ENCODE measurements at places on chromosomes 11 and 22. TPM values are rescaled to one million over a fixed set of nuclear protein-coding genes. Genes with fewer than 3 reads are reported as not detected.

DNA sequence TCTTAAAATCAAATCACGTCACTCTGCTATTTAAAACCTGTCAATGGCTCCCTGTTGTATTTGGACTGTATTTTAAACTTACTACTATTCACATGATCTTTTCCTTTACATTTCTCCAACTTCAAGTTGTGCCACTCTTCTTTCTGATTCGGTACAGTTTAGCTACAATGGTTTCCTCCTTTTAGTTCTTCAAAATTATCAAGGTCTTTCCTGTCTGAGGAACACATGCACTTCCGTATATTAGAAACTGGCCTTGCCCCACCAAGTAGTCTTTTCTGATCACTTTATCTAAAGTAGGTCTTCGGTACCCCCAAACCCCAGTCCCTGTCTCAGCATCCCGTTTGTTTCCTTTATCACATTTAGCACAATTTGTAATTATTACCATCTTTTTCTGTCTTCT is 81.8 kb downstream of the MTMR3 start:
- no peaks in the 10 kb centered on the region for H3K4me1 ChIP-seq
- no peak for DNase-seq
- H3K27me3 ChIP-seq: no peaks in the 10 kb centered on the region
- H3K36me3 ChIP-seq: no peaks in the 10 kb centered on the region

The TNNT3 gene
- total RNA-seq: 0.71 TPM

DNA sequence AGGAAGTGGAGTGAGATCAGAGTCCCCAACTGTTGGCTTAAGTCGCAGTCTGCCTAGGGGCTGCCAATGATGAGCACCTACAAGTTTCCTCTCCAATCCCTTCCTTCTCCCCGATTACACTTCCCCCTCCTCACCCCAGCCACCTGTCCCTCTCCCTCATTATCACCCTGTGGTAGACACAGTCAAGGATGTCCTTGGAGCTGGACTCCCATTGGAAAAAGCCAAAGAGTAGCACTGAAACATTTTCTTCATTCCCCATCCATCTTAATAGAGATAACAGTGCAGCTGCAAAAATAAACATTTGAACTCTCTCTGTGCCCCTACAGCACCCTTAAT is 146.2 kb downstream of the DBX1 start:
- no peak for DNase-seq
- H3K4me3 ChIP-seq: no peak overlapping the region
- H3K4me1 ChIP-seq: no peaks in the 10 kb centered on the region
- H3K27ac ChIP-seq: no peak overlapping the region
- H3K36me3 ChIP-seq: no peaks in the 10 kb centered on the region

The CCDC73 gene
- not detected for total RNA-seq

The PYGM gene
- 1.7 TPM for total RNA-seq

DNA sequence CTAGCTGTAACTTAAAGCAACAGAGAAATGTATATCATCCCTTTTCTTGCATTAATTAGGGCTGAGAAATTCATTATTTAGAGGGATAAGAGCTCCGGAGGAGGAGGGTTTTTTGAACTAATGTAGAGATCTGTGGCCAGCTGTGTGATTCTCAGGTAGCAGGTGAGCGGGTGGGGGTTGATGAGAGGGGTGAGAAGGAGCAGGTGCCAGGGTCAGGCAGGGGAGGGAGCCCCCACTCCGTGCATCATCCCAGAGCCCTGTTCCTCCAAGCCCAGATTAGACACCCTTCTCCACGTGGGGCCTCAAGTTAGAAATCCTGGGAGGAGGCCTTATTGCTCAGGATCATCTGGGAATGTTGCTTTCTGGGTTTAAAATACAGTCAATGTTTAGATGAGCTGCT is 24.9 kb downstream of the ZBTB16 start:
- DNase-seq: no peak
- no peaks in the 10 kb centered on the region for H3K4me1 ChIP-seq
- H3K27ac ChIP-seq: no peak overlapping the region
- H3K27me3 ChIP-seq: peaks cover 32% of the 10 kb centered on the region
- H3K36me3 ChIP-seq: no peaks in the 10 kb centered on the region
- H3K4me3 ChIP-seq: no peak overlapping the region

The CD3E gene
- total RNA-seq: 0.79 TPM

GRCh38 chr11:94539420-94539819 is 4.3 kb upstream of the FUT4 start:
- peaks cover 8% of the 10 kb centered on the region for H3K4me1 ChIP-seq
- no peak for DNase-seq

The OR5AK2 gene
- total RNA-seq: not detected

DNA sequence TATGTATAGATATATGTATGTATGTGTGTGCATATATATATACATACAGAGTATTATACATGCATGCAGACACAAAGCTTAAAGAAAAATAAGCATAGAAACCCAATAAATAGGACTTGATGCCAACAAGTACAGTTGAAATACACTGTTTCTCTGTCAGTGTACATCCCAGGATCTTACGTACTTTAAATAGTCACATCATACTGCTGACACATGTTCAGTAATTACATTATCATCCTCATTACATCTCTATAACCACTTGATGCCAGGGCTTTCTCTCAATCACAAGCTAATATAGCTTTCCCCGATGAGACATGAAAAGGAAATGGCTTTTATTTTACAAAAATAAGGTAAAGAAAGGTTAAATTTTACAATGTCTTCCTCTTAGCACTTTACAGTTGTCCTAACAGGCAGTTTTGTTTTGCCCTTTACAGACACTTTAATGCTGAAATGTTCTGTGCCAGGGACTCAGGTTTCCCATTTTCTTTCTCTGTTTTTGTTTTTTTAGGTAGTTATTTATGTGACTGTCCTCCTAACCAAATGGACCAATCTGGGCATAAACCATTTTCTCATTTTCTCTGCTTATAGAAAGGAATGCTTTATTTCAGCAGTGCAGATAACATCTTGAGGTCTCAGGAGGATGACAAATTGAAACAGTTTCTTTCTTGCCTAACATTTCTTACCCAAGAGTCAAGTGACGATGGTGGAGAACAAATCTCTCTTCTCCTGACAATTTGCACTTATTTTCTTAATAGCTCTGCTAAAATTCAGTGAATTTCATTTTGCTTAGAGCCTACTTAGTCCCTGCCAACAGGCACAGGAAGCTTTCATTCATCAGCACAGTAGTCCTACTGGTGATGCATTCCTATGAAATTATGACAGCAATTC is 350.2 kb downstream of the TTC28 start:
- H3K27ac ChIP-seq: no peak overlapping the region
- H3K36me3 ChIP-seq: no peaks in the 10 kb centered on the region
- no peak overlapping the region for H3K4me3 ChIP-seq
- no peak for DNase-seq
- H3K27me3 ChIP-seq: peaks cover 71% of the 10 kb centered on the region
- no peaks in the 10 kb centered on the region for H3K4me1 ChIP-seq

The JAML gene
- total RNA-seq: 0.30 TPM

DNA sequence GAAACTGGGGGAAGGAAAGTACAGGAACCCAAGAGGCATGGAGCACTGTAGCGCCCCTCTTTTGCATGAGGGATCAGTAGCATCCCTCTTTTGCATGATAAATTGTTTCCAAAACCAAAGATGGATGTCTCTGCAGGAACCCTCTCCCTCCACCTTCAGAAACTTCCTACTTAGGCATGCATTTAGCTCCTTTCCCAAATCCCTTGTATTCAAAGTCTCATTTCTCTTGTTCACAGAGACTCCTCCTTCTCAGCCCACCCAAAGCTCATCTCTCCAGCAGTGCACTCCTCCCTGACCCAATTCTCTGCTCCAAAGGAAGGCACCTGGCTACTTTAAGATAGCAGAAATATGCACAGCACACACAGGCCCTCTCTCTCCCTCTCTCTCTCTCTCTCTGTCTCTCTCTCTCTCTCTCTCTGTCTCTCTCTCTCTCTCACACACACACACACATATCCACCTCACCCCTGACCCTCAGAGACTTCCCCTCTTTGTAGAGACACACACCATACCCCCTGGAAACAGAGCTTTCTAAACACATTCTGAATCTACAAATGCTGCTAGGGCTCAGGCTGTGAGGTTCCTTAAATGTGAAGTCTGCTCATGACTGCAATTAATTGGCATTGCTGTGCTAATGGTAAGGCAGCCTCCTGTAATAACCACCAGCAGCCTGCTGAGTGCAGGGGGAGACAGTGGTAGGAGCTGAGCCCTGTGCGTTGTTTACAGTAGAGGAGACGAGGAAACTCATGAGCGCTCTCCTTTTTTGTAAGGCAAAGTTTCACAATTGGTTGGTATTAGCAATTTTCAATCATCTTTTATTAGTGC is 519.6 kb downstream of the NTM start:
- no peaks in the 10 kb centered on the region for H3K36me3 ChIP-seq
- no peaks in the 10 kb centered on the region for H3K27me3 ChIP-seq
- H3K27ac ChIP-seq: no peak overlapping the region
- DNase-seq: no peak

All from HCT116 (cell line).